Activated T-helper 17 cell treated with anti-CD3 and anti-CD28 coated beads, Interleukin-2, amount 50 U/mL, for 72 hours (primary cell): ENCODE measurements at places on chromosomes 5 and 9.

DNA sequence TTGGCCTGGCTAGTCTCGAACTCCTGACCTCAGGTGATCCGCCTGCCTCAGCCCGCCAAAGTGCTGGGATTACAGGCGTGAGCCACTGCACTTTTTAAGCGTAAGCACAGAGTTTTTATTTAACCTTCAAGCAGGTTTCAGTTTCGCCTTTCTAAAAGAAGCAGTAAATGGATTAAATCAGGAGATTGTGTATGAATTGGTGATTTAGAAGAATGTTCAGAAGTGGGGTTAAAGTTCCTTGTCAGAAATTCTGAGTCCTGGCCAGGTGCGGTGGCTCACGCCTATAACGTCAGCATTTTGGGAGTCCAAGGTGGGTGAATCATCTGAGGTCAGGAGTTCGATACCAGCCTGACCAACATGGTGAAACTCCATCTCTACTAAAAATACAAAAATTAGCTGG is 12.2 kb downstream of the HSPA4 start:
- ATAC-seq: no peak

DNA sequence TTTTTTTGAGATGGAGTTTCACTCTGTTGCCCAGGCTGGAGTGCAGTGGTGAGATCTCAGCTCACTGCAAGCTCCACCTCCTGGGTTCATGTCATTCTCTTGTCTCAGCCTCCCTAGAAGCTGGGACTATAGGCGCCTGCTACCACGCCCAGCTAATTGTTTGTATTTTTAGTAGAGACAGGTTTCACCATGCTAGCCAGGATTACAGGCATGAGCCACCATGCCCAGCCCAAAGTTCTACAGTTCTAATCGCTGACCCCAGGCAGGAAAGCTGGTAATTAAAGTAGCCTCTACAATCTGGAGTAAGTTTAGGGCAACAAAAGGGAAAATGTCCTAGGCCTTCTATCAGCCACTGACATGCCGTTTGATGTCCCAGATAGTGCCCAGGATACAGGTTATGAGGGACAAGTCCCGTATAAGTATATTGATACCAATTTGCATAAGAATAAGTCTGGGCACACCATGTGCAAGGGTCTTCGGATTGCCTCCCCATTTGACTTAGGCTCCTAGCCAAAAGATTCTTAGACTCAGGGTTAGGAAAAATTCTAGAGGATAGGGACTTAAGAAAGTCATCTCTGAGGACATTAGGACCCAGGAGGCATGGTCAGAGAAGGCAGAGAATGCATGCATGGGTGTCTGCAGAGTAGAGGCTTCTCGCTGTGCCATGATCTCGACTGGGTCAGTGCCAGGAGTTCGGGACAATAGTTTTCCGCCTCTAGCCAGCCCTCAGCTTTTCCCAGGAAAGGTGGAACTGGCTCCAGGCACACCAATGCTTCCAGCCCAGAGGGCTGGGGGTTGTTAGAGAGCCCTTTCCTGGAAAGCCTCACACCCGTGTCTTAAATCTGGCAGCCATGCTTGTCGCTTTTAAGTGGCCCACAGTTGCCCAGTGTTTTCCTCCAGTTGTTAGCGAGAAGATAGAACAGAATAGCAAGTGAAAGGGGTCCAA is 1111.1 kb downstream of the TAF11L14 start:
- ATAC-seq: peak; percentile 51

- no peak for ATAC-seq
Observed at GRCh38 chr5:83472213-83472507, 616 bp downstream of the VCAN start.

DNA sequence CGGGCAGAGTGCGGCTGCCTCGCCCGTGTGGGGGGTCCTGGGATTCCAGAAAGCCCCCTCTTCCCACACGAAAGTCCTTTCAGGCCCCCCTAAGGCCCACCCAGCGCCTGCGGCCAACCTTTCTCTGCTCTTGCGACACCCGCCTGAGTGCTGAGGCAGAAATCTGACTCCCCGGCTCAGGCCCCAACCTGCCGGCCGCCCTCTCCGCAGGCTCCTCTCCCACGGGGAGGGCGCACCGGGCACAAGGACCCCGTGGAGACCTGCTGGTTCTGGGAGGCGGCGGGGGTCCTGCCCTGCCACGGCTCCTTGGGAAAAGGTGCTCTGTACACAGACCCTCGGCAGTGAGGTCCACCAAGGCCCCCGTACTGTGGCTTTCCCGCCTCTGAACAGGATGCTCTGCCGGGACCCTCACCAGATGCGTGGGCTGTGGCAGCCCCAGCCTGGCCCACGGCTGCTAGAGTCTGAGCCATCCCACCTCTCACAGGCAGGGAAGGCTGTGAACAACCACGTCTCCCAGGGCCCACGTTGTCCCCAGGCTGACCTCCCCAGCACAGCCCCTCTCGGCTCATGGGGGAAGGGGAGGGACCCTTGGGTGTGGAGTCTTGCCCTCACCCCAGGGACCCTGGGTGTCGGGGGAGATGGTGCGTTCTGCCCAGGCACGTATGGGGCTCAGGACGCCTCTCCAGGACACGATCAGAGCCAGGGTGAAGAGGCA is 41.5 kb upstream of the EGFL7 start:
- ATAC-seq: no peak

- no peak for ATAC-seq
Observed at GRCh38 chr9:94861589-94862272, 135.2 kb downstream of the AOPEP start.

DNA sequence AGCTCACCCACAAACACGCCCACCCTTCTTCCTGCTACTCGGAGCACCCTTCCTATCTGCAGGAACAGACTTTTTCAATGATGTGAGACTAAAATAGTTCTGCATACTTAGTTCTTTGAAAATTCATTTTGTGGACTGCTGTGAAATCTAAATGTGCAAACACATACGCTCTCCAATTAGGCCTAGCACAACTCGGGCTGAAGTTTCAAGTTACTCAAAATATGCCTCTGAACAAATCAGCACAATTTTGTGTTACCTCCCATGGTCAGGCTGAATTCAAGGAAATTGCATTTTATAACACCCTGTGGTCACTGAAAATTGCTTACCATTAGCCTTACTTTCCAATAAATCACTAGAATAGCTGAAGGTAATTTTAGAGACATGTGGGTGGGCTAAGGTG is 323.8 kb upstream of the ADCY2 start:
- ATAC-seq: no peak

- no peak for ATAC-seq
Observed at GRCh38 chr9:6628704-6629103, 16.8 kb downstream of the GLDC start.

DNA sequence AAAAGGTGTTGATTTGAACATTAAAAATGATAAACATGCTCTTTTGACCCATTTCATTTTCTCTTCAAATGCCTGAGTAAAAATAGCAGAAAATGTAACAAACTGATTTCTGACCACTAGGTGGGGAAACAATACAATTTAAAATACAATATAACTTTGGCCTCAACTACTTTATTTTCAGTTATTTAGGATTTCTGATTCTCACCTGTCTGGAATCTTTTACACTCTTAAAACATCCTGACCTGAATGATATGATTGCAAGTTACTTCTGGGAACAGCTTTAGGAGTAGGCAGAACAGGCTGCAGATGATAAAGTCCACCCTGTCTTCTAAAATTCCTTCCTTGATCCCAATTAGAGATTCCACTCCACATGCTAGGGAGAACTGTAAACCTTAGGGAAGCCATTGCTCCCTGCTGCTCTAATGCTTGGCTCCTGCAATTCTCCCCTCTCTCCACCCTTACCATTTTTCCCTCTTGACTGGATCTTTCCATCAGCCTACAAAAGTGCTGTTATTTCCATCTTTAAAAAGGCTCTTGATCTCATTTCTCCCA is 70.3 kb downstream of the FYB1 start:
- peak; percentile 34 for ATAC-seq

- ATAC-seq: no peak
Observed at GRCh38 chr5:53607886-53608285, 47.4 kb downstream of the NDUFS4 start.

- ATAC-seq: no peak
Observed at GRCh38 chr9:33105959-33106358, 29.5 kb upstream of the SMU1 start.

DNA sequence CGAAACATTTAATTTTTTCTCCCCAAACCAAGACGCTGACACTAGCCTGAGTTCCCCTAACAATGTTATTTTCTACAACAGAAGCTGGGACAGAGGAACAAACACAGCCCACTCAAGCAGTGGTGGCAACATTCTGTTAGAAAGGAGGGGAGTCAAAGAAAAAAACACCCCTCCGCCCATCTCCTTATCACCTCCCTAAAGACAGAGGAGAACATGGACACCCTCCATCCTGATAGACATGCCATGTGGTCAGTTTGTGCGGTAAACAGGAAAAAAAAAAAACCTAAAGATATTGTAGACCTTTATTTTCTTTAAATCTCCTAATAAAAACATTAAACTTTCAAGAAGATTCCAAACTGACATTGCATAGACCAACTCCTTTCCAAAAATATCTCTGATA is 2.9 kb upstream of the DPM2 start:
- no peak for ATAC-seq

DNA sequence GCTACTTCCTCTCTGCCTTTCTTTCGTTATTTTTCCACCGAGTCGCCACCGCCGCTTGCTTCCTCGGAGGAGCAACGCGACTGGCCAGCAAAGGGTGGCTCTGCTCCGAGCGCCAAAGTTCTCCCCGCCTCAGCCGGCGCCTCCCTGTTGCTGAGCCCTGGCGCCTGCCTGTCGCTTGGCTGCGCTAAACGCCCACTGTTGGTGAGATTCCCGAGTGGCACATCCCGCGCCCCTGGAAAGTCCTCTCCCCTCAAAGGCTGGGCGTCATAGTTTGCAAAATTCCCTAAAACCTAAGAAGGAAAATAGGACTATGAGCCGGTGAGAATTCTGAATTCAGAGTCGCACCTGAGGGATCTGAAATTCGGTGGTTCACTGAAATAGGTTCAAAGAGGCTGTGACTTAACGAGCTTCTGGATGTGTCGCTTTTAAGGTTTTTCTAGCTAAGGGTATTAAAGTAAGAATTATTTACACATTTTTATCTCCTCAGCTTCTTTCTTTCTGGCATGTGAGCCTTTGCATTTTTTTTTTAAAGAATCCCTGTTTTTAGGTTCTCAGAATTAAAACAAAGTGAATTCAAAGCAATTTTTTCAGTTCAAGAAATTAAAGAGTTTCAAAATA is at the start of gene GRIN3A:
GRIN3A (minus strand) TSS at position 82 of the 618 bp plus-strand sequence. CDS start 668 bp downstream, outside the sequence.
- ATAC-seq: no peak

DNA sequence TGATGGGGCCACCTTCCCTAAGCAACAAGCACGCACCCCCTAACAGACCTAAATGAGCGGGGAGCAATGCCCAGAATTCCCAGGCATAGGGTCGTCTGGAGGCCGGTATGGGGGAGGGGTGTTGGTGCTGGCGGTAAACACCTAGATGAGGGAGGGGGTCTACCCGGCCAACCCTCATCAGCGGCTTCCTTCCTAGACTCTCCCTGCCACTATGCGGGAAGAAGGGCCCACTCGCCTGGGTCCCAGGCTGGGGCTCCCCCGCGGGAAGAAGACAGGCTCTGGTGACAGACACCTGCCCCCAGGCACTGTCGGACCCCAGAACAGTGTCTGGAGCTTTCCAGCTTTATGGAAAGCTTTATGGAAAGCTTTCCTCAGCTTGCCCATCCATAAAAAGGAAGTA is 519.0 kb upstream of the SEMA6A start:
- ATAC-seq: no peak

DNA sequence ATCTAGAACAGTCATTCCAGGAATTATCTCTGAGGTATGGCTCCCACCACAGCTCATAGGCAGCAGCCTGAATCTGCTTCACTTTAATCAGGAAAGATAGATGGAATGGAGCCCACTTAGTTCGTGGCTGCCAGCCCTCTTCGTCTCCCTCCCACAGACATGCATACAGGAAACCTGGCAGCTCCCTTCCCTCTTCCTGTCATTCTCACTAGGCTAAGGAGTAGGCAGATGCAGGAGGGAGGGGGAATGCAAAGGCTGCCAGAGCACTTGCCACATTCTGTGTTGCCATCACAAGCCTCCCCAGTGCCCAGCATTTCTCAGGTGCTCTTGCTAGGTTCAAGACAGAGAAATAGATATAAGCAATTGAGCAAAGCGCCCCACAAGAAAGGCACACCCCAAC is 378.9 kb downstream of the ELAVL2 start:
- no peak for ATAC-seq

DNA sequence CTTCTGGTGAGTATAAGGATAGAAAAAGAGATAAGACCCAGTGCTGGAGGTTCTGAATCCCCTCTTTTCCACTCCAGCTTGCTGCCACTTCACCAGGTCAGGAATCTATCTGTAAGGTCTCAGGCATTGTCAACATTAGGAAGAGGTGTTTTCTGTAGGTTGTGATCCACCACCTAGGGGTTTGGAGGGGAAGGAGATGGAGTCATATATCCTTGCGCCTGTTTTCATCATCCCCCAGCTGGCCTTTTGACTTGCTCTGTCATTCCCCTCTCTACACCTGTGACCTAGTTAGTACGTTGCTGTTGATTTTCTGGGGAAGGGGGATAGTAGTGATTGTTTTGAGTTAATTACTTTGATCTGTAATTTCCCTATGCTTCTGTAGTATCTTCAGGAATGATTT is 20.5 kb downstream of the SPINK5 start:
- ATAC-seq: no peak

DNA sequence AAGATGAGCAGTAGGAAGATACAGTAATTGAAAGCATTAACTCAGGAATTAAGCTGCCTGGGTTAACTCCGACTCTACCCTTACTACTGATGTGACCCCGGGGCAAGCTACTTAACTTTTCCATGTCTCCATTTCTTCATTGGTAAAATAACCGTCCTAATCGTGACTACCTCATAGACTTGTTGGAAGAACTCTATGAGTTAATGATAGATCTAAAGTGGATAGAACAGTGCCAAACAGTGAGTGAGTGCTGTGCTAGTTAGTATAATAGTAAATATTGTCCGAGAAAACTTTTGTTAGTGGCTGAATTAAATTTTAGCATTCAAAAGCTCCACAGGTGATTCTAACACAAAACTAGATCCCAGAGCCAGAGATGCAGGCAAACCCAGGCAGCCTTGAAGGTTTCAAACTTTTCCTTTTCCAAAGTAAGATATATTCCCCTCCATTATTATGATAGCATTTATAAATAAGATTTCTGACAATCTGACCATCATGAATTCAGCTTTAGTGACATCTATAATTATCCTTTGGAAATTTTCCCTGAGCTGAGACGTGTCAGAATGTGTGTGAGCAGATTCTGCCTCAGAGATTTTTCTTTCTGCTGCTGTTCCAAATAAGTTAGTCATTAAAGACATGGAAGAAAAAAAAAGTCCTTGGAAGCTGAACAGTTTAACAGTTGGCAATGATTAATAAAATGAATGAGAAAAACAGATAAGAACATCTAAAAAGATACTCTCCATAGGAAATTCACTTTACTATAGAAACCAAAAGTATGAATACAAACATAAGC is 369.5 kb downstream of the PRELID2 start:
- ATAC-seq: no peak

GRCh38 chr9:72807765-72808445 is 144.9 kb downstream of the ALDH1A1 start:
- peak; percentile 65 for ATAC-seq

GRCh38 chr5:131589510-131590348 is 45.3 kb downstream of the RAPGEF6 start:
- ATAC-seq: peak; percentile 44

DNA sequence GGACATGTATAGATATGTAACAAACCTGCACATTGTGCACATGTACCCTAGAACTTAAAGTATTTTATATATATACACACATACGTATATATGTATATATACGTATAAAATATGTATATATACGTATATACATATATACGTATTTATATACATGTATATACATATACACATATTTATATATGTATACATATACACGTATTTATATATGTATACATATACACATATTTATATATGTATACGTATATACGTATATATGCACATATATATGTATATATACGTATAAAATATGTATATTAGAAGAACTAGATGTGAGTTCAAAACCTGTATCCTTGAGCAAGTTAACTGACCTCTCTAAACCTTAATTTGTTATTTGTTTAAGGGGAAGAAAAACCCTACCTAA is 61.4 kb downstream of the FNIP1 start:
- ATAC-seq: no peak
